ENCODE measurements at places on chromosomes 4 and X.

DNA sequence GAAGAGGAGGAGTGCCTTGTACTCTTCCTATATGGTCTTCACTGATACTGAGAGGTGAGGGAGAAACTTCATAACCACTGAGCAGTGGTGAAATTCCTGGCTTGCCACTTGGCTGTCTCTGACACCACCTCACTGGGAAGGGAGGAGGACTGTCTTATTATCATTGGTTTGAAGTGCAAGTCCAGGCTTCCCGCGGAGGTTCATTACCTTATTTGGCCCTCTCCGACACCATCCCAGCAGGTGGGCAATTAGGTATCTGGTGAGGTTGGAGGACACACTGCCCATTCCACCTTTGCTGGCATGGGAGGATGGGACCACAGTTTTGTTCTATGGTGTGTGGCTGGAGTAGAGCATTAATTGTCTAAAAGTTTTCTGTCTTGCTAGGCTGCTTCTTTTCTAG, 206.1 kb downstream of the LHFPL1 start:
- DNase-seq = no peak

GRCh38 chr4:23878246-23878891, 11.5 kb downstream of the PPARGC1A start:
- no peak for DNase-seq

- no peak for DNase-seq
Measured at GRCh38 chr4:121674696-121675095, 22.1 kb downstream of the ANXA5 start.

DNA sequence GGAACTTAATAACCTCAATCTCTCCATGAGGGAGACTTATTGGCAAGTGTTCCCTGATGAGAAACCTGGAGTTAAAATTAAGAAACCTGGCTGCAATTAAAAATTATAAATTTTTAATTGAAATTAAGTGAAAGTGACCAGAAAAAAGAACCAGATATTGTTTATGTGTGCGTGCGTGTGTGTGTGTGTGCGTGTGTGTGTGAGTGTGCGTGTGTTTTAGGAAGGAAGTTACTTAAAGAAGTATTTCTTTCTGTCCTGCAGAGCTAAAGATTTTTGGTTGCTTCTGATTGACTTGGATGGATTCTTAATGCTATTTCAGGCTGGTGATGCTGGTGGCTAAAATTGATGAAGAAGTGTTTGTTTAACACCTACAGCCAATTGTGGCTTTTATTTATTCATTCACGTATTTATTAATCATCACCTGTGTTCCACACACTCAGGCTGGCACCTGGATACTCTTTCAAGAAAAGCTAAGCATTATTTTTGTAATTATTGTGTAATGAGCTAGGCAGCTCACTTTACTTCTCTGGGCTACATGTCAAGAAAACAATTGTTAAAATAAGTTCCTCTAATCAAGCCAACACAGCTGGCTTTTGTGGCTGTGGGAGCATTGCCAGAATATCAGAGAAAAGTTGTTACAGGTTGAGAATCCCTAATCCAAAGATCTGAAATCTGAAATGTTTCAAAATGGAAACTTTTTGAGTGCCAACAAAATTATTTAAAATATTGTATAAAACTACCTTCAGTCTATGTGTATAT, 68.5 kb downstream of the CEP44 start:
- DNase-seq = no peak

- DNase-seq = no peak
Measured at GRCh38 chr4:64001229-64001898, 407.9 kb downstream of the TECRL start.

- no peak for DNase-seq
Measured at GRCh38 chrX:135087867-135088266, 32.5 kb downstream of the ETDB start.

DNA sequence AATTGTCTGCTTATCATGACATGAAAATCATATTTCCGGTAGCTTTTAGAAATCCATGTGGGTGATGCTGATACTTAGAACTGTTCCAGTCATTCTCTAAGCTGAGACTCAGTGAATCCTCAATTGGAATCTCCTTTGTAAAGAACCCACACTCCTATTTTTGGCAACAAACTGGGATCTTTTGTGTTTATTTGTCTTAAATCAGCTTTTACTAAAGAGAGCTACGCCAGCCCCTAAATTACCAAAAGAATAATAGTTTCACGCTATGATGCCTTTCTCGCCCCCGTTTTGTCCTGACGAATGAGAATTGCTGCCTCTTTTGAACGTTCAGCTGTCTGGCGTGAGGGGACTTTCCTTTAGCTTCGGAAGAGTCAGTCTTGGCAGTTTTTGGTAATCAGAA, 195.9 kb downstream of the SHOX start:
- no peak for DNase-seq

DNA sequence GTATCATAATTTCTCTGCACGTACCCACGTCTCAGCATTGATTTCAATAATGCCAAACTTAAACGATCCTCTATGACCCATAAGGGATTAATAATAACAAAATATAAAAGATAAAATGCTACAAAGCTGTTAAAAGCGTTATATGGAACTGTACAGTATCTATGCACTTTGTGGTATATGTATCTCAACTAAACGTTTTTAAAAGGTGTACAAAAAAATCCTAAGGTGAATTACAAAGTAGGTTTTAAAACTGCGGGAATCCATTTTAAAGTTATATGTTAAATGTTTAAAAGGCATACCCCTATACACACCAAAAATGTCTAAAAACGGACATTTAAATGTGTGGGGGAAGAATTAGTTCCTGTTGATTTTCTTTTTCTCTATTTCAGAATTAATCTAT, 860 bp downstream of the ZNF182 start:
- no peak for DNase-seq

DNA sequence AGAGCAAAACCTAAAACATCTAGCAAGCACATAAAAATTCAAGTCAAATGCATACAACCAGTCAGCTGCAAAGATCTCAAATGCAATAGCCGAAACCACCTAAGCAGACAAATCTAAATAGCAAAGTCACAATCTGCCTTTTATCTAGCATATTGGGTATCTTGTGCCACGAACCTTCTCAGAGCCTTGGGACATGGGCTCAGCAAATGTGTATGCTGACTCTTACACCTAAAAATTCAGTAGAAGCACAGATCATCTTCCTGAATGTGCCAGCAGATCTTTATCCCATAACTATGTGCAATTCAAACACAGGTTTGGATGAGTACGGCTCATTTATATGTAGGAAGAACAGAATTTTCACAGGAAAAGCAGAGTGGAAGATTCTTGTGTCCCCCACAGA, 492.1 kb downstream of the INPP4B start:
- DNase-seq = no peak

Data from stimulated activated CD8-positive, alpha-beta memory T cell treated with anti-CD3 and anti-CD28 coated beads, Interleukin-15, amount 100 ng/mL, for 24 hours (primary cell).